ENCODE measurements at places on chromosomes 6 and 20. TPM values are rescaled to one million over a fixed set of nuclear protein-coding genes. Genes with fewer than 3 reads are reported as not detected.

DNAH8 gene
- not detected for polyA plus RNA-seq

LY6G6D gene
- polyA plus RNA-seq, result not detected

MAP7 gene
- 5.3 TPM for polyA plus RNA-seq

THEMIS gene
- polyA plus RNA-seq, result not detected

TMEM14A gene
- 560 TPM for polyA plus RNA-seq

FAM217B gene
- 40.4 TPM for polyA plus RNA-seq

ERMARD gene
- polyA plus RNA-seq, result 19.5 TPM

LPIN3 gene
- polyA plus RNA-seq, result not detected

ZC2HC1B gene
- not detected for polyA plus RNA-seq

PCMT1 gene
- polyA plus RNA-seq, result 492 TPM

BPIFB4 gene
- polyA plus RNA-seq, result not detected

OXT gene
- polyA plus RNA-seq, result not detected

EFCAB8 gene
- not detected for polyA plus RNA-seq

WFDC10A gene
- polyA plus RNA-seq, result not detected

PI3 gene
- not detected for polyA plus RNA-seq

RFX6 gene
- not detected for polyA plus RNA-seq

PPIL6 gene
- polyA plus RNA-seq, result 18.1 TPM

MEI4 gene
- polyA plus RNA-seq, result 1.1 TPM
